ENCODE measurements at places on chromosomes 4 and X. TPM values are rescaled to one million over a fixed set of nuclear protein-coding genes. Genes with fewer than 3 reads are reported as not detected.

GRCh38 chrX:48467281-48467761 is 2.7 kb downstream of the SLC38A5 start:
- peaks cover 53% of the 10 kb centered on the region for H3K4me1 ChIP-seq
- peak overlapping the region; percentile 90 for H3K4me3 ChIP-seq
- DNase-seq: no peak
- peaks cover 39% of the 10 kb centered on the region for H3K36me3 ChIP-seq

- no peaks in the 10 kb centered on the region for H3K27me3 ChIP-seq
- peaks cover 34% of the 10 kb centered on the region for H3K36me3 ChIP-seq
- H3K4me3 ChIP-seq: no peak overlapping the region
- H3K27ac ChIP-seq: no peak overlapping the region
Observed at GRCh38 chr4:113502476-113502875, 259.1 kb downstream of the CAMK2D start.

DNA sequence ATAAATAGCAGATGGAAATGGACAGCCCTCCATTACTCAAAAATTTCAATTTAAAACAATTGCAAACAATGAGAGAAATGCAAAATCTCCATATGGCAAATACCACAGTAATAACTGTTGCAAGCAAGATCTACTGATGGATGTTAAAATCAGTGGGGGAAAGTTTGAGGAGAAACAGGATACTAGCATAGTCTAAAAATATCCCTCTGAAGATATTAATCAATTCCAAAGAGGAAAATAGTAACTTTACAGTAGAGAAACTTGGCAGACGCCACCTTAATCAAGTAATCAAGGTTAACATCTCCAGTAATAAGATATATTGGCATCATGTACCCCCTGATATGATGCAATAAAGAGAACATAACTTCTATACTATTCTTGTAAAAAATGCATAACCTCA is 344.8 kb downstream of the ZNF674 start:
- no peak for DNase-seq
- H3K27ac ChIP-seq: no peak overlapping the region
- H3K4me1 ChIP-seq: peaks cover 3% of the 10 kb centered on the region

DNA sequence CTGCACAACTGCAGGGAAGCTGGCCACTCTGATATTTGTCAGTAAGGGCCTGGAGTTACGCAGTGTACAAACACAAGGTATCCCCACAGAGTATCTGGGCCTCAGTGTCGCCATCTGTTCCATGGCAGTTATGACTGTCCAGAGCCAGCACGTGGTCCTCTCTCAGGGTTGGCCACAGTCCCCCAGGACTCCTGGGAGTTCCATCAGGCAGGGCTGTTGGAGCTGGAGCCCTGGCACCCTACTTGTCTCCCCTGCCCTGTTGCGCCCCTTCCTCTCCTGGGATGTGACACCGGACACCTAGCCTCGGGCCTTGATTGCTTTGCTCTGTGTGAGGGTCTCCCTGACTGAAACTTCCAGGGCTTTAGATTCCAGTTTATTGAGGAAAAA is 8.4 kb downstream of the HTRA3 start:
- H3K27ac ChIP-seq: no peak overlapping the region
- no peak for DNase-seq
- H3K4me1 ChIP-seq: no peaks in the 10 kb centered on the region
- no peaks in the 10 kb centered on the region for H3K36me3 ChIP-seq

DNA sequence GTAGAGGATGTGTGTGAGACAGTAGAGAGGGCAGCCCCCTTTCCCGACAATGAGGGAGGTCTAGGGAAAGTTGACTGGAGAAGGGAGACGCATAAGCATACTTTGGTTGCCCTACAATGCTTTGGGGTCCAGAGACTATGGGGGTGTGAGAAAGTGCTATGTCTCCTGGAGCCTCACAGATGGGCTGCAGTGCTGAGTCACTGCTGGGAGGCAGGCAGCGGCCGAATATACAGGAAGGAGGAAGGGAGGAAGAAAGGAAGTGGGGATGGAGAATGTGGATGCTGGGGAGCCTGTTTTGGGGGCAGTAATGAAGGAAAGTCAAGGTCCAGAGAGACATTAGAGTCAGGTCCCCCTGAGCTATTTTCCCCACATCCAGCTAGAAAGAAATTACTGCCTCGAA is 12.7 kb downstream of the DRP2 start:
- H3K27ac ChIP-seq: no peak overlapping the region
- no peak for DNase-seq
- H3K4me3 ChIP-seq: no peak overlapping the region
- H3K4me1 ChIP-seq: no peaks in the 10 kb centered on the region

DNA sequence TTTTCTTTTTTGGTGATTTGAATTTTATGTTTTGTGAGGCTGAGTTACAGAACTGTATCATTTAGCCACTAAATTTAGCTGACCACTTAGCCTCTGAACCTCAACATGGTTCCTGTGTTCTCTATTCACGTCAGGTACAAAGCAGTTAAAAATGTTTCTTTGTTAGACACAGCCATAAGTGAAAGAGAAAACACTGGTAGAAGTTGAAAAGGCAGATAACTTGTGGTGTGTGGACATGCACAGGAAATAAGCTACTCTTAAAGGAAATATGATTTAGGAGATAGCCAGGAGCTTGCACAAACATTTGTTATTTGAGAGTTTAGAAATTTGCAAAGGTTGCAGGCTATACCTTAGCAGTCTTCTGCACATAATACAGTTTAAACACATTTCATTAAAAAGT is 171.0 kb upstream of the RPS6KA3 start:
- H3K4me3 ChIP-seq: peak overlapping the region; percentile 54
- peaks cover 15% of the 10 kb centered on the region for H3K36me3 ChIP-seq
- peaks cover 68% of the 10 kb centered on the region for H3K4me1 ChIP-seq
- peak; percentile 20 for DNase-seq
- peak overlapping the region; percentile 97 for H3K27ac ChIP-seq

DNA sequence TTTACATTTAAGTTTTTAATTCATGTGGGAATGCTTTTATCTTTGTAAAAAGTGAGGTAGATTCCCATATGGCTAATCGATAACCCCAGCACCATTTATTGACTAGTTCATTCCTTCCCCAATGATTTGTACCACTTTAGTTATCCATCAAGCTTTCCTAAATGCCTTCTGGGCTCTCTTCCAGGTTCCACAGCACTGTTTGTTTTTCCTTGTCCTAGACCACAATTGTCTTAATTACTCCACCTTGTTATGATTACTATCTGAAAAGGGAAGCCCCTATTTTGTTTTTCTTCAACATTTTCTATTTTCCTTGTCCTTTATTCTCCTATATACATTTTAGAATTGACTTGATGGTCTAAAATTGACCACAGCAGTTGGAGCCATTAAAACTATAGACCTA is 48.5 kb upstream of the GPRIN3 start:
- H3K4me1 ChIP-seq: no peaks in the 10 kb centered on the region
- H3K27ac ChIP-seq: no peak overlapping the region
- H3K27me3 ChIP-seq: peaks cover 4% of the 10 kb centered on the region
- DNase-seq: no peak
- H3K4me3 ChIP-seq: no peak overlapping the region

DNA sequence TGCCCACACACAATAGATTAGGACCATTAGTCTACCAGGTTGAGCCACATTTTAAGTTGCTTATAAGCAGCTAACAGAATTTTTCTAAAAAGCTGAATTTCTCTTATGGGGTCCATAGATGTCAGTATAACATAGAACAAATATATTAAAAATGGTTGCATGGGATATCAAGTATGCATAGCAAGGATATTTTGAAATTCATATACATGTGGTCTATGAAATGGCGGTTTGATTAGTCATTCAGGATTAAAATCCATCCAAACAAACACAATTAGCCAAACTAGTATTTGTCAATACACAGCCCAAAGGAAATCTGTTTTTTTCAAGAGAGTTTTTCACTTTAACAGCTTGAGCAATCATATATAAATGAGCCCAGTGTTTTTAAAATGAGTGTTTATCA is 33.5 kb upstream of the AMOT start:
- peaks cover 3% of the 10 kb centered on the region for H3K27me3 ChIP-seq
- no peak overlapping the region for H3K27ac ChIP-seq
- H3K4me1 ChIP-seq: no peaks in the 10 kb centered on the region
- no peak overlapping the region for H3K4me3 ChIP-seq

GRCh38 chr4:100875296-100876068 is 357.7 kb upstream of the EMCN start:
- no peak overlapping the region for H3K27ac ChIP-seq
- no peak for DNase-seq
- no peak overlapping the region for H3K4me3 ChIP-seq
- no peaks in the 10 kb centered on the region for H3K36me3 ChIP-seq
- H3K4me1 ChIP-seq: no peaks in the 10 kb centered on the region

GRCh38 chr4:13876131-13876530 is 248.6 kb upstream of the BOD1L1 start:
- H3K36me3 ChIP-seq: no peaks in the 10 kb centered on the region
- no peaks in the 10 kb centered on the region for H3K4me1 ChIP-seq
- no peak overlapping the region for H3K27ac ChIP-seq
- no peak overlapping the region for H3K4me3 ChIP-seq

DNA sequence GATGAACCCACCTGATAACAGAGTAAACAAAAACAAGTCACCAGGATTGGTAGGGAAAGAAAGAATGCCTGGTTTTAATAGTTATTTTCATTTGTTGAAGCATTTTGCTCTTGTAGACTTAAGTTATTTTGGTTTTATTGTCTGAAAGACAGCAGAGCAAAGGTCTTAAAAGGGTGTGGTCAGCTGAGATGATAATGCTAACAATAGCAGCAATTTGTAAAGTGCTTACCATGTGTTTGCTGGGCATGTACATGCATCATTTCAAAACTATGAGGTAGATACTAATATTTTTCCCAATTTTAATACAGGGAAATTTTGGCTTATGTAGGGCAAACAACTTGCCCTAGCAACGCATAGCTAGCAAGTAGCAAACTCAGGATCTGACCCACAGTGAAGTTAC is 46.8 kb upstream of the SLC10A4 start:
- H3K27me3 ChIP-seq: peaks cover 3% of the 10 kb centered on the region
- H3K4me3 ChIP-seq: no peak overlapping the region
- no peak overlapping the region for H3K27ac ChIP-seq
- peaks cover 7% of the 10 kb centered on the region for H3K4me1 ChIP-seq
- DNase-seq: no peak
- no peaks in the 10 kb centered on the region for H3K36me3 ChIP-seq

DNA sequence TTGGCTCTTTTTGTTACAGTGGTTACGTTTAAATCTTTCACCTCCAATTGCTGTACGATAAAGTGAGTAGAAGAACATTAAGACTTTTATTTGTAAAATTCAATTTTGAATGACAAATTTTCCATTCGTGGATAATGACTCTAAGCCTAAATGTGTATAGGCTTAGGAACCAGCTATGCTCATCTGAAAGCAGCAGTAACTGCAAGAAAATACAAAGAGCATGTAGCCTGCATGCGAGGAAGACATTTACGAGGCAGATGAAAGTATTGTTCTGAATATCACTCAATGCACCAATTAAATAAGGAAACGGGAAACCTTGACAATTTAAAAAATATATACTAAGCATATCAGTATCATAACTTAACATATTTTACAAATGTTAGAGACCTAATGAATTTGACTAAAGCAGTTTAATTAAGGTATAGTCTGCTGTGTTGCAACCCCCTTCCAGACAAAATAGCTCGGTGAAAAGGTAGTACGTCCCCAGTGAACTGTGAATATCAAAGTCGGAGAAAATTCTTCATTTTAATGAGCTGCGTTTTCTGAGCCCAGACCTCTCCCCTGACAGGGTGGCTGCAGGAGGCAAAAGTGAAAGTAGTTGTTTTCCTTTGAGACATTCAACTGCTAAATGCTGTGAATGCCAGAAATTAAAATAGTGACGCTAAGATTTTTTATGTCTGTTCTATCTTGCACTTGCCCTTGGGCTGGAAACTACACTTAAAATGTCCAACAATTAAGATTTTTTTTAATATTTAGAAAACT is 1236.5 kb upstream of the TENM3 start:
- H3K27me3 ChIP-seq: no peaks in the 10 kb centered on the region
- no peaks in the 10 kb centered on the region for H3K36me3 ChIP-seq
- H3K27ac ChIP-seq: no peak overlapping the region
- DNase-seq: no peak
- H3K4me3 ChIP-seq: no peak overlapping the region

DNA sequence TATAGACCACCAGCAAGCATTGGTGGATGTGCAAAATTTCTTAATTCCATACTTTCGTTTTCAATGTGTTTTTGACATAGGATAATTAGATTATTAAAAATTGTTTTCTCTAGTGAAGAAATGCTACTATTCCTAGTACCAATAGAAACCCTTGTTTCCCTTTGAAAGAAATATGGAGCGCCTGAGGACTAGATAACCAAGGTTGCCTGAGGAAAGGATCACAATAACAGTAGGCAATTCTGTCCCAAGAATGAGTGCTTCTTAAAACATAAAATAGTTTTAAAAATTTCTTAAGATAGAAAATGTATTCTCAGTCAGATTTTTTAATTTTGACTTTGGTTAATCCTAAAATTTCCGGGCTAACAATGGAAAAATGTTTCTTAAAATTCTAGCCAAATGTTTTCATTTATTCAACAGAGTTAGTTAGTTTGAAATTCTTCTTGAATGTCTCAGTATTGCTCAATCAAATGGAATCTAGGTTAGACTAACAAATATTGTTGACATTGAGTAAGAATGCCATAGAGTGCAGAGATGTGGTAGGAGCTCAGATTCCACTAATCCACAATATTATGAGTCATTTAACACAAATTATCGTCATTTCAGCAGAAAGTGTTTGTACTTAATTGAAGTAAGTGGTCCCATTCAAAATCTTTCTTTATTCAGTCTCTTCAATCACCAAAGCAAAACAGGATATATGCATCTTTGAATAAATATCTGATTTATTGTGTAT is 666.0 kb downstream of the GRID2 start:
- no peak overlapping the region for H3K27ac ChIP-seq
- no peaks in the 10 kb centered on the region for H3K36me3 ChIP-seq
- no peaks in the 10 kb centered on the region for H3K4me1 ChIP-seq
- H3K4me3 ChIP-seq: no peak overlapping the region
- no peaks in the 10 kb centered on the region for H3K27me3 ChIP-seq

DNA sequence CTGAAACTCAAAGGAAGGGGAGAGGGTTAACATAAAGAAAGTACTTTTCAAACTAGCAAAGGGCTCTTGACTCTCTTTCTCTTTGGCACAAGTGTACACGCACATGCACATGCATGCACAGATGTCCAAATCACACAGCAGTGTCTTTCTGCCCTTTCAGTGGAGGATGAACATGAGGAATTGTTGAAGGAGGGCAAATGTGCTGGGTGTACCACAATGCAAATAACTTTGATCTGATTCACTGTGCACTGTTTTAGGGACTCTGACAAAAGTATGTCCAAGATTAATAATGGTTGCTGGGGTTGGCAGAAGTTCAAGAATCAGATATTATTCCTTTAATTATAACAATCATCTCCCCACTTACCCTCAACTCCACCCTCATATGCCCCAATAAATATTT is 93.8 kb downstream of the GPC4 start:
- peaks cover 11% of the 10 kb centered on the region for H3K4me1 ChIP-seq
- DNase-seq: no peak
- H3K36me3 ChIP-seq: no peaks in the 10 kb centered on the region
- H3K27ac ChIP-seq: no peak overlapping the region

Gene LEF1
- total RNA-seq: 386 TPM

Gene LCORL
- 8.0 TPM for total RNA-seq

Gene CHIC1
- total RNA-seq: 6.9 TPM

Gene DOK7
- total RNA-seq: not detected

Gene FHDC1
- total RNA-seq: 0.10 TPM

Gene SLC9B1
- 2.3 TPM for total RNA-seq

Gene NKX1-1
- total RNA-seq: not detected

Gene PARM1
- not detected for total RNA-seq

Gene ELMOD2
- 16.8 TPM for total RNA-seq
